Endothelial cell (in vitro differentiated cells): ENCODE measurements at places on chromosomes 5 and 9.

- DNase-seq: no peak
Measured at GRCh38 chr5:172823840-172824362, 10.2 kb upstream of the ERGIC1 start.

- DNase-seq: no peak
Measured at GRCh38 chr5:28822071-28822470, 1783.7 kb upstream of the CDH9 start.

GRCh38 chr5:180605554-180606214 is 14.4 kb upstream of the SCGB3A1 start:
- DNase-seq: peak; percentile 59

GRCh38 chr9:129164246-129164930 is 13.7 kb downstream of the IER5L start:
- no peak for DNase-seq

DNA sequence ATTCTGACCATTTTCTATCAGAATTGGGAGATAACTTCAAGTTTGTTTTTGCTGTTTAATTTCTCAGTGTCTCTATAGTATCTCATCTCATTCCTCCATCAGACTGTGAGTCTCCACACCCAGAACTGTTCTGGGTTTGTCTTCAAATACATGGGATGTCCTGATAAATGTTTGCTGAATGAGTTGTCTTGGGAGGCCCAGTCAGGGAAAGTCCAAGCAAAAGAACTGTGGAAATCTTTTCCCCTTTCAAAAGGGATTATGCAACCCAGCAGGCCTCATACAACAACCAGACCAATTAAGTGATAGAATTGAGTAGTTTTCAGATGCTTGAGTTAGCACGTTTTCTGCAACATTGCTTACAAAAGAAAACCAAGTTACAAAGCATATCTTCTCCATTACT is 324.4 kb downstream of the BRINP1 start:
- no peak for DNase-seq

DNA sequence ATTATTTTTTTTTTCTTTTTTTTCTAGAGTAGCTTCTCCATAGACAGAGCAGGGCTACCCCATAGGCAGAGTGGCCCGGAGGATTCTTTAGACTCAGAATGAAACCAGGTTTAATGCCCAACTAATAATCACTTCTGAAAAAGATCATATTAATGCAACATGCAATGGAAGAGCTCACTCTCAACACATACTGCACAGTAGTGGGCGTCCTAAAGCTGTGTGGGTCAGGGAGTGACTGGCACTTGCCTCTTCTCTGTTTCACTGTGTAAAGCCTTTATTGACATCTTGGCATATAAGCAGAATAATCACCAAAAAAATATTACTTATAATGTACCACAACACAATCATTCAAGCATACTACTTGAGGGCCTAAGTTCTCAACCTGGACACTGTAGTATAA is 11.1 kb downstream of the PWWP2A start:
- no peak for DNase-seq

DNA sequence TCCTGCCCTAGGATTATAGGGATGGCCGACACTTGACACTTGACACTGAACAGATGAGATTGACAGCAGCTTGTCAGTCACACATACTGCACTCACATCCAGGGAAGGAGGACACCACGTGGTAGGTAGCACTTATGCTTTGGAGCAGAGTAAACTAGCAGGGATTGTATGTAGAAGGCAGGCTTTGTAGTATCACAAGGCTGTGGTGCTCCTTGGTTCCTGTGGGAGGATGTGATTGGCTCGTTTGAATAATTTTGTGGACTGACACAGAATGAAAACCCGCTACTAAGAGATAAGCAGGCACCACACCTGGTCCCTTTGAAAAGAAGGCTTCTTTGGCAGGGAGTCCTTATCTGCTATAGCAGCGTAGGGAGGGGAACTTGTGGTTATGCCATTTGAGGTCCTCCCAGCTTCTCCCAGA is 63.6 kb upstream of the IL12B start:
- no peak for DNase-seq

DNA sequence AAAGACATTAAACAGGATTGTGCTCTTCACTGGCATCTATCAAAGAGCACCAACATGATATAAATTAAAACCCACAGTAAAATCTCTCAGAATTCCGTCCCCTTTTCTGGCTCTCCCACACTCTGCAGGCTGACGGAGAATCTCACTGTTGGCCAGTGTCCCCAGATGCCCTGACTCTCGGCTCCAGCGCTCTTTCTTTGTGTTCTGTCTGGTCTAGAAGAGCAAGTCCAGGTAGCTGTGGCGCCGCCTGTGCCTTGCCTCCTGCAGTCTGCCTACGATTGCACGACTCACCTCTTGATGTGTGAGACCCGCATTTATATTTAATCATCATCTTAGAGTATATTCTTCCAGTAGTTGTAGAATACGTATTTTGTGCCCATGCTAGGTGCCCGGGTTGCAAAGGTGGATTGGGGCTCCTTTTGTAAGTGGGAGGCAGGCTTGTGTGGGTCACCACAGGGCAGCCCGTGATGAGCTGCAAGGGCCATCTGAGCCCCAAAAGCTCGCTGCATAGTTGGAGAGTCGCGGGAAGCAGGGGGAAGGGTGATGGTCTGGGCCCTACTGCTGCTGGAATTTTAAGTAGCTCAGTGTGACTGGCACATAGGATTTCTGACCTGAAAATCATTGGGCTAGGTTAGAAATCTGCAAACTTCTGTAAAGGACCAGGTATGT is 55.6 kb downstream of the EHMT1 start:
- no peak for DNase-seq

DNA sequence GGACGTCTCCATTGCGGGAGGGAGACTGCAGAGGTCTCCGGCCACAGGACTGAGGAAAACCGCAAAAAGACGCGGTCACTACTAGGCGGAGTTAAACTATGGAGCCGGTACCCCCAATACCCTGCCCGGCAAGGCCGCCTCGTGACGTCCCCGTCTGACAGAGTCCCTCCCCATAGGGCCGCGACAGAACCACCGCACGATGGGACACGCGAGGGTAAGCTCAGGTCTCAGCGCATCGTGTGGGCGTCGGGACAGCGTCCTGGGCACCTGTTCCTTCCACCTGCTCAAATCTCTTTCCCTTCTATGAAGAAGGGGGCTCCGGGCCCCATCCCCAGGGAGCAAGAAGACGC is 35.2 kb upstream of the GLDC start:
- DNase-seq: peak; percentile 64

GRCh38 chr9:112349008-112349333 is 15.6 kb upstream of the PTBP3 start:
- no peak for DNase-seq
